ENCODE measurements at places on chromosomes 2 and 18.

DNA sequence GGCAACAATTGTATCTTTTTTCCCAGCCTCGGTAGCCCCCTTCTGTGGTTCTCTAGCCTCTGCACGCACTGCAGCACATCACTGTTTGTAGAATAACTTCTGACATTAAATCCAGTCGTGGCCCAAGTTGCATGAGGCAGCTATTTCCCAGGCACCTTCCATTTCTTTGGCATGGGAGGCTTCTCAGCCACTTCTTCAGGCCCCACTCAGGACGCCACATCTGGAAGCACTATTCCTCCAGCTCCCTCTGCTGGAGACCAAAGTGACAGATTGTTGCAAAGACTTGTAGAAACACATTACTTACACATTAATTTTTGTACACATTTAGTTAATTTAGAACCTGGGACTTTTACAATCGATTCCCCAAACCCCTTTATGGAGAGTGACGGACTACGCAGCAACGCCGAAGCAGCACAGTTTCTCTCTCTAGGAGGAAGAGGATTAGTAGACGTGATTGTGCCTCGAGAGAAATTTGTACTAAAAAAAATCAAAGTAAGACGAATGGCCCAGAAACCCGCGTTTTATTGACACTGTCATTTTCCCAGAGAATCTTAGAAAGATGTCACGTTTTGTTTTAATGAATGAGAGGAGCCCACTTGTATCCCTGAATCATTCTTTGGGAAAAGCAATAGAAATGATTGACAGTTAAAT lies 57.8 kb upstream of the RGPD5 start:
- peak; percentile 26 for DNase-seq

DNA sequence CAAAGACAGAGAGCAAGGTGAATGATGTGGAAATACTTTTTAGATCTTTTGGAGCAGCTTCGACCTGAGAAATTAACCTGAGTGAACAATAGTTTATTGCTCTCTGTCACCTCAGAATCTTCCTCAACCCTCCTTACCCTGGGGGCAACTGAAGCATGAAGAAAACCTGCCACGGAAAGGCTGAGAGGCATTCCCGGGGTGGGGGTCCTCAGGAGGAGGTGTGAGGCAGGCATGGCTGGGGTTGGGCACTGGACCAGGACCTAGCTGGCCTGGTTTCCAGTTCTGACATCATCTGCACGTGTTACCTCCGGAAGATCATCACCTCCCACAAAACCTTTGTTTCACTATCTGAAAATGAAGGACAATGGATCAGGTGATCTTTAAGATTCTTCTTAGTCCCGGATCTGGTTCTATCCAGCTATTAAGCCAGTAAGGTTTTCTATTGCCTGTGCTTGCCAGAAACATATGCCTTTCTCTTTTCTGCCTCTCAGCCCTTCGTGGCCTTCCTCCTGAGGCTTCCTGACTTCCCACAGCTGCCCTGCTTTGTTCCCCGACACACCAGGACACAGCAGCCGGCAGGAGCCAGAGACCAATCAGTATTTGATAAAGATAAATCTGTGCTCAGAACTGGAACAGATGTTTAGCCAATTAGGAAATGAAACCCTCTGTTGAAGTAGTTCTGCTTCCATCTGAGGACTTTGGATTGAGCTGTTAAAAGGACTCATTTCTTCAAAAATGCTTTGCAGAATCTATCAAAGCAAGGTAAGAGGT lies 232.5 kb downstream of the TDRD15 start:
- DNase-seq: no peak

DNA sequence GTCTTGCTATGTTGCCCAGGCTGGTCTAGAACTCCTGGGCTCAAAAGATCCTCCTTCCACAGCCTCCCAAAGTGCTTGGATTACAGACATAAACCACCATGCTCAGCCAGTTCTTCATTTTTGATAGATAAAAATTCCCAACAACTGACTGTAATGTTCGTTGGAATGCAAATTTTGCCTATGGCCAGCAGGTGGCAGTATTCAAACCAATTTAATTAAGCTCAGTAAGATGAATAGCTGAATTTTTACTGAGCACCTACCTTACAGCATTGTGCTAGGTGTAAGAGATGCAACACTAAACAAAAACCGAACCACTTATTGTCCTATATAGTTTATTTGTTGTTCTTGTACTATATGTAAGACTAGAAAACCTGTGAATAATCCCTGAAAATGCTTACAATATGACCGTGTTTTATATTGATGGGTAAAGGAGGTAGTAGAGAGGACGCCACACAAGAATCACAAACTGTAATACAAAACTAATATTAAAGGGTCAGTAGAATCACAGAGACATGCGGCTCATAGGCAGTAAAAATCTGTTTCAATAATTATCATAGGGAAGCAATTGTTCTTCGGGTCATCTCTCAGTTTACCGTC lies 8.2 kb upstream of the TMEM182 start:
- peak; percentile 15 for DNase-seq

- DNase-seq: no peak
Observed at GRCh38 chr2:220628252-220628651, 943.9 kb downstream of the EPHA4 start.

GRCh38 chr2:222303828-222304736 lies 5.3 kb upstream of the PAX3 start:
- no peak for DNase-seq

GRCh38 chr2:85887566-85888019 lies 1.2 kb downstream of the ST3GAL5 start:
- DNase-seq: peak; percentile 5

- no peak for DNase-seq
Observed at GRCh38 chr18:46343456-46343855, 239.3 kb downstream of the HAUS1 start.

DNA sequence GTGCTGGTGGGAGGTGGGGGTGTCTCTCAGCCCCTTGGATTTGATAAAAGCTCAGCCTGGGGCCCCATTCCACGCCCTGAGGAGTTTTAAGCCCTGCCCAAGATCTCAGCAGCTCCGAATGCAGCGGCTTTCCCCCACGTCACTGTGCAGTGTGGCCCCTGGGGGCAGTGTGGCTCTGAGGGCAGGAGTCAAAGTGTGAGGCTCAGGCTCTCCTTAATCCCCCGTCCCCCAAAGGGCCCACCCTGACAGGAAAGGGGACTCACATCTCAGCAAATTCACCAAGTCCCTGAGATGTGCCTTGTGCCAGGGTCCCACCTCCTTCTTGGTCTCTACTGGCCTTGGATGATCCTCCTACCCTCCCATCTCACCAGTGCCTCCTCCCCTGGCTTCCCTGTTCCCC lies 25.2 kb downstream of the NPPC start:
- DNase-seq: no peak

- no peak for DNase-seq
Observed at GRCh38 chr2:39646267-39646666, 19.4 kb upstream of the TMEM178A start.

DNA sequence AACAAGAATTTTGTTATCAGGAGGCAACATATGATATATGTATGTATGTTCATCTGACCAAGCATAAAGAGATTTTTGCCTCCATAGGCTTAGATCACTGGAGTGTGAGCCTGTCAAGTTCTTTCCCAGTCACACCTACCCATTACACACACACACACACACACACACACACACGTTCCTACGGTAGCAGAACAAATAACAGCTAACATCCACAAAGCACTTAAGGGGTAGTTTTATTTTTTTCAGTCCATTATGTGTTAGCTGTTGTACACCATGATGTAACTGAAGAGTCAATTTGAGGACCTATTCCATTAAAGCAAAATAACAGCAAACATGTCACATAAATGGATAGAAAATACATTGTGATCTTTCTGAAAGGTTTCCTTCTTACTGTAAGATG lies 39.5 kb downstream of the UGP2 start:
- DNase-seq: no peak

- DNase-seq: no peak
Observed at GRCh38 chr2:42169874-42170521, 845 bp downstream of the EML4 start.

DNA sequence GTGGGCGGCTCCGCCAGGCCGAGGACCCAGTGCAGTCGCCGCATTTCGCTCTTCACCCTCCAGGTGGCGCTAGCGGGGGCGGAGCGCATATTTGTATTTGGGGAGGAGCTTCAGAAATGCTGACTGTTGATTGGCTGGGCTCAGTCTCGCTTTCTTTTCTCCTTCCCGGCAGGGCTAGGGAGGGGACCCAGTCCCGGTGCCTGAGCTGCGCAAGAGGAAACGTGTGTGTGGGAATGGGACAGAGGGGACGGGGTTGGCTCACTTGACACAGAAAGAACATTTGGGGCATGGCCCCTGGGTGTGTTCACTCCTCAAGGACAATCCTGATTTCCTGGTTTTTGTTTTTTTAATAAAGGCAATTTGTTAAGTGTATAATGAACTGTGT lies 20.3 kb upstream of the DNMT3A start:
- DNase-seq: peak; percentile 80

- DNase-seq: no peak
Observed at GRCh38 chr2:191679818-191680600, 2.1 kb downstream of the NABP1 start.

DNA sequence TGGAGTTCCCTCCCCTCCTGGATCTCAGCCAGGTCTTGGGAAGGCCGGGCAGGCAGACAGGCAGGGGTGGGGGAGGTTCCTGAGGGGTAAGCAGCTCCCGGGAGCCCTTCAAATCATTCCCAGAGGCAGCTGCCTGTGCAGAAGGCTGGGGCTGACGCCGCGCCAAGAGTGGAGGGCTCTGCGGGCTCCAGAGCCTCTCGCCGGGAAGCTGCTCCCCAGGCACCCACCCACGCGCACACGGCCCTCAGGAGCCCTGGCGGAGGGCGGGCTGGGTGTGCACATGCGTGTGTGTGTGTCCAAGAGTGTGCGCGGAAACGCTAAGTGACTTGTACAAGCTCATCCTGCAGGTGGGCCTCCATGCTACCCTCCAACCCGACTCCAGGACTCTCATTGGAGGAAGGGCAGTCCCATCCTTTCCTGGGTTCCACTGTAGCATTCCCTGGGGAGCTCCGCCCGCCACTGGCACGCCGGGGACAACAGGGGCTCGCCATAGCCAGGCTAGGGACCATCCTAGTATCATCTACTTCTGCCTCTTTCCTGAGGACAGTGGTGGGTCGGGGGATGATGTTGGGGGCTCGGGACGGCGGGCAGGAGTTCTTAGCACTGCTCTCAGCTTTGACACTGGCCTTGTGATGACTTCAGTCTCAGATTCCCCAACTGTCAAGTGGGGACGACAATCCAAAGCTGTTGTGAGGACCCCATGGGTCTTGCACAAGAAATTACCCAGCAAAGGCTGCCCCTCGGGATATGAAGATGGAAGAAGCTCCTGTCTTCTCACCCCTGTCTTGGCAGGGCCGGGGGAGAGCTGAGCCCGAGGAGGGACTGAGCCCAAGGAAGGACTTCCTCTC lies 50.3 kb downstream of the INHBB start:
- peak; percentile 60 for DNase-seq

- no peak for DNase-seq
Observed at GRCh38 chr2:233117351-233117750, 57.2 kb downstream of the INPP5D start.

- no peak for DNase-seq
Observed at GRCh38 chr2:102449370-102449974, 23.6 kb upstream of the SLC9A4 start.

- DNase-seq: no peak
Observed at GRCh38 chr2:96669539-96670215, 27.1 kb downstream of the FER1L5 start.

DNA sequence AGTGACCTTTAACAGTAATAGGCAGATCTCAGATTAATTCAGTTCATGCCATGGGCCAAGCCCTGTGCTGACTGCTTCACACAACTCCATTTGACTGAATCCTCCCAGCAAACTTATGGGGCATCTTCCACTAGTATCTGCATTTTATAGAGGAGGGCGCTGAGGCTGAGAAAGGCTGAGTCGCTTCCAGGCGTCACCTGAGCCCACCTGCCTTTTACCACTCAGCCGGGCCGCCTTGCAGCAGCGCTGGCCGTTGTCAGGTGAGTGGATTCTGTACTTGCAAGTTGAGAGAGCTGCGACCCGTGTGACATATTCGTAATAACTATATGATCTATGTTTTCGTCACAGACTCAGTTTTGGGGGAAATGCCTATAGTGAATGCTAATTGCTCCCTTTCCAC lies 59.3 kb upstream of the B3GNT7 start:
- no peak for DNase-seq

GRCh38 chr2:223725494-223725893 lies 111.9 kb downstream of the AP1S3 start:
- no peak for DNase-seq

DNA sequence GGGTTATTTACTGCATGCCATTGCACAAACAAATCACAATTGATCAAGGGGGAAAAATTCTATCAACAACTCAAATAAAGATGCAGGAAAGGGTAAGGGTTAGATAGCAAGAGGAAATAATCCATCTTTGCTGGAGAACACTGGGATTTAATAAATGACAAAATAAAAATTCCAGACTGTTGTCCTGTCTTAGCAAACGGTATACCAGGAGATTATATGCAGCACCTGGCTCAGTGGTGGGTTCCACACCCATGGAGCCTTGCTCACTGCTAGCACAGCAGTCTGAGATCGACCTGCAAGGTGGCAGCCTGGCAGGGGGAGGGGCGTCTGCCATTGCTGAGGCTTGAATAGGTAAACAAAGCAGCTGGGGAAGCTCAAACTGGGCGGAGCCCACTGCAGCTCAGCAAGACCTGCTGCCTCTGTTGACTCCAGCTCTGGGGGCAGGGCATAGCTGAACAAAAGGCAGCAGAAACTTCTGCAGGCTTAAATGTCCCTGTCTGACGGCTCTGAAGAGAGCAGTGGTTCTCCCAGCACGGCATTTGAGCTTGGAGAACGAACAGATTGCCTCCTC lies 296.5 kb upstream of the THSD7B start:
- DNase-seq: no peak

GRCh38 chr2:61371027-61371426 lies 99.9 kb downstream of the USP34 start:
- DNase-seq: no peak

- DNase-seq: peak; percentile 27
Observed at GRCh38 chr18:75654851-75655751, 227.6 kb upstream of the SMIM21 start.

DNA sequence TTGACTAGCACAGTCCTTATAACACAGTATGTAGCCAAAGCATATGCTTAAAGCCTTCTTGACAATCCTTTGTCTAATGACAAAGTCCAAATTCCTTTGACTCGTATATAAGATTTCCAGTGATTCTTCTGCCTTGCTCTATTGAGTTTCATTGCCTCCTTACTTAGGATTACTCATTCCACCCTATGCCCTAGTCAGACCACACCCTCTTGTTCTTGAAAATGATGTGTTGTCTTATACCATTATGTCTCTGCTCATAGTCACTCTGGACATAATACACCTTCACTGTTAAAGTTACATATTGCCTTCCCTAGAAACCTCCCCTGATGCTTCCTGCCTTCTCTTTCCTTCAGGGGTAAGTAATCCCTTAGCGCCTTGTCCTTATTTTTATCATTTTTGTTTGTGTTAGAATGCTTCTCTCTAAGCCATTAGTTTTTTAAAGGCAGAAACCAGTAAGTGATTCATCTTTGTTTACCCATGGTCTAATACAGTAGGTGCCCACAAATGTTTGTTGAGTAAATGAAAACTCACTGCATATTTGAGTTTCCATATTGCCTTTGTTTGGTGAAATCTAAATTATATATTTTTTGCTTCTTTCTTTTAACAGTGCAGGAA lies 19.3 kb downstream of the GPD2 start:
- no peak for DNase-seq
